ENCODE measurements at places on chromosomes 1 and 21.
A peak's percentile ranks its signal among the peaks of the same experiment; 100 is the strongest.

GRCh38 chr1:24150234-24151174 is 7.6 kb upstream of the IL22RA1 start:
- DNase-seq: peak; percentile 91

DNA sequence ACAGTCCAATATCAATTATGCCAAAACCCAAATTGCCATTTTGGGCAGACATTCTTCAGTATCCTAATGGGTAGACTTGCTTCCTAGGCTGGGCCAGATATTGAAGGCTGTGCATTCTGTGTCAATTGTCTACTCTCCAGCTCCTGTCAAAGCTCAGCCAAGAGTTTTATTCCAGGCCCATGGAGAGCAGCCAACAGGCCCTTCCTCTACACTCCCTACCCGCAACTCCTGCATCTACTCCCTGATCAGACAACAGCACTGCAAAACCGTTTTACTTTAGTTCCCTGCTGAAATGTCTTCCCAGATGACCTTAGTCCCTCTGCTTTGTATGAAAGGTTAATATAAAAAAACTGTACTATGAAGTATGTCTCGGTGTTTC is 6.6 kb upstream of the ADORA3 start:
- DNase-seq: peak; percentile 50

DNA sequence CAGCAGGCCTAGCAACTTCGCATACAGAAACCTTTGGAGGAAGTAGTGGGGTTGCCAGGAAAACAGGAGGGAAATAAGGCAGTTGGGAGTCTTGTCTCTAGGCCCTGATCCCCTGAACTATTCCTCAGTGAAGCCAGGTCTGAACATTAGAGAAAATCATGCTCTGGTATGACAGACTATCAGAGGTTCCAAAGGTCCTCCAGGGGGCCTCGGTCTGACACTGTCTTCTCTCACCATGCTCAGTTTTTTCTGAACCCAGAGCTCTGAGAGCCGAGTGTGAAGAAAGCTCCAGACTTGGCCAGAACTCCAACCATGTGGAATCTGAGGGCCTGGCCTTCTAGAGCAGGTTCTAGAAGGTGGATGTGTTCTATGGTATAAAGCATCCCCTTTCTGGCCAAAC is 4.0 kb downstream of the TOMM40L start:
- no peak for DNase-seq

GRCh38 chr1:227732586-227733308 is 2.4 kb downstream of the JMJD4 start:
- DNase-seq: no peak

GRCh38 chr21:24899138-24899537 is 708.1 kb downstream of the MRPL39 start:
- DNase-seq: no peak

DNA sequence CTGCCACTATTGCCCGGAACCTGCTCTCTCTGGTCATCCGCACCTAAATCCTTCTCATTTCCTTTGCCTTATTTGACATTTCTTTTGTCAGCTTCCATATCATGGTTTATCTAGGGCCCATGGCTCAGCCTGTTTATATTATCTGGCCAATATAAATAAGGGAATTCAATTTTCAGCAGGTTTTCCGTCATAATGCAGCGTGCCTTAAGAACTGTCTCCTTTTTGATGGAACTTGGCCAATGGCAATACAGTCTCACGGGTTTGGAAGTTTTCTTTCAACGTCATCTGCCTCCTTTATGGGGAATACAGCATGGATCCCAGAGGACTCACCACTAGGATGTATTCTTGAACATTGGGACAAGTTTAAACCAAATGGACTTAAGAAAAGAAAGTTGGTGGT is 77.8 kb upstream of the KIAA0040 start:
- DNase-seq: no peak

DNA sequence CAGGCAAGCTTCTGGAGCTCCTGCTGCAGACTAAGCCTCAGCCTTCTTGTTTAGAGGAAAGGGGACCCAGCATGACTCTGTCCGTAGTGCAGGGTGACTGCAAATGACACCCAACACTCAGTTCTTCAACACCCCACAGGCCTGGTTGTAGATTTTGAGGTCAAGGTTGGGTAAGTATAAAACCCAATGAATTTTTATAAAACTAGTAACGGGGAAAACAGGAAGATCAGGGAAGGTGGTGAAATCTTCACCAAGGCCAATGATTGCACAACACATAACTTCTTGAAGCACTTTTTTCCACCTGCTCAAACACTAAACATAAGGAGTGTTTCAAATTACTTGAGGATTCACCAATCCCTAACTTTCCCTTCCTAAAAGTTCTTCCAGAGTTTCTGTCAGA is 89.4 kb upstream of the JAK1 start:
- no peak for DNase-seq

DNA sequence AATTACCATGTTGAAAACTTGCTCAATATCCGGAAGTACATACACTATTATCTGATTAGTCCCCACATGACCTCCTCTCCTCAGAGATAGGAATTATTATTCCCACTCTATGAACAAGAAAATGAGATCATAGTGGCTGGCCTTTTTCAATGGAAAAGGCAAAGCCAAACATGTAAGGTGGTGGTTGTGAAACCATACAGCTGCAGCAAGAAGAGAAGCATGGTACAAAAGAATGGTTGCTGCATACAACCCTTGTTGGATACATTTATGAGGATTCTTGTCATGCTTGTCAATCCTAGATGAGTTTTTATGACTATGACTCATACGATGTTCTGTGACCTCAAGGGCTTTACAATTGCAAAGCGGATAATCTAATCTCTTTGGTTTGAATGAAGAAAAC is 514.7 kb downstream of the PLPP3 start:
- no peak for DNase-seq

- peak; percentile 69 for DNase-seq
These were observed 270.5 kb downstream of the RRAGC start for GRCh38 chr1:38589036-38589435.

DNA sequence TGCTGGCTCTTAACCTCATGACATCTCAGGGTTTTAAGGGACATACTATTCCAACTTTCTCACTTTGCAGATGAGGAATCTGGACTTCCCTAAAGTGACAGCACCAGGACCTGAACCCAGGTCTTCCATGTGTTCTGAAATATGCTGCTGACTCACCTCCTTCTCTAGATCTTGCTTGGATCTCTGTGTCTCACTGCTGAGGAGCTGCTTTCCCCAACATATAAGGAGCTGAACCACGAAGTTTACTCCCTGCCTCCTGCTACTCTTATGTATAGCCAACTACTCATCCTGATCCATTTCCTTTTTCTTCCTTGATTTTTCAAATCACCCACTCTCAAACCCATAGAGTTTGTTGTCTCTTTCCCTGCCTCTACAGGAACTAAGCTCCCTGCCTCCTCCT is 38.2 kb downstream of the ALG14 start:
- DNase-seq: no peak

GRCh38 chr1:64941461-64942117 is 24.8 kb downstream of the JAK1 start:
- no peak for DNase-seq

- DNase-seq: no peak
These were observed 52.2 kb downstream of the XCL2 start for GRCh38 chr1:168491527-168492164.

GRCh38 chr1:109821221-109821669 is 57.5 kb upstream of the EPS8L3 start:
- peak; percentile 91 for DNase-seq

GRCh38 chr1:183914891-183915290 is 110.0 kb downstream of the RGL1 start:
- no peak for DNase-seq

GRCh38 chr1:4019606-4020331 is 119.7 kb upstream of the C1orf174 start:
- DNase-seq: no peak

DNA sequence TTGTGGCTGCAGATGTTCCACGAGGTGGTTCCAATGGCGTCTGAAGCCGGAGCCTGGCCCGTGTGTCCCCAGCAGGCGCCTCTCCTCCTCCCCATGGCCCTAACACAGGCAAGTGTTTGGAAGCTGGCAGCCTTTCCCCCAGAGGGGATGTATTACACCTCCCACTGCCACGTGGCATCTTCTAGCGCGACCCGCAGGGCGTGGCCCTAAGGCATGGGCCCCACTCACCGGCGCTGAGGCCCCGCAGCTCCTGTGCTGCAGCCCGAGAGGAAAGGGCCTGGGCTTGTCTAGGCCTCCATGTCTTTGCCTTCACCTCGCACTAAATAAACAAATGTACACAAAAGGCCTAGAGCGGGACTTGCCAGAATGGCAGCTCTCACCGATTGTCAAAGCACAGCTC is 37.9 kb downstream of the SLC66A1 start:
- DNase-seq: no peak

- DNase-seq: peak; percentile 80
These were observed 6.6 kb downstream of the HEYL start for GRCh38 chr1:39632682-39633417.

- peak; percentile 67 for DNase-seq
These were observed 176.4 kb downstream of the ZNF281 start for GRCh38 chr1:200233393-200233792.

GRCh38 chr1:228794810-228795209 is 59.5 kb downstream of the RHOU start:
- DNase-seq: no peak

DNA sequence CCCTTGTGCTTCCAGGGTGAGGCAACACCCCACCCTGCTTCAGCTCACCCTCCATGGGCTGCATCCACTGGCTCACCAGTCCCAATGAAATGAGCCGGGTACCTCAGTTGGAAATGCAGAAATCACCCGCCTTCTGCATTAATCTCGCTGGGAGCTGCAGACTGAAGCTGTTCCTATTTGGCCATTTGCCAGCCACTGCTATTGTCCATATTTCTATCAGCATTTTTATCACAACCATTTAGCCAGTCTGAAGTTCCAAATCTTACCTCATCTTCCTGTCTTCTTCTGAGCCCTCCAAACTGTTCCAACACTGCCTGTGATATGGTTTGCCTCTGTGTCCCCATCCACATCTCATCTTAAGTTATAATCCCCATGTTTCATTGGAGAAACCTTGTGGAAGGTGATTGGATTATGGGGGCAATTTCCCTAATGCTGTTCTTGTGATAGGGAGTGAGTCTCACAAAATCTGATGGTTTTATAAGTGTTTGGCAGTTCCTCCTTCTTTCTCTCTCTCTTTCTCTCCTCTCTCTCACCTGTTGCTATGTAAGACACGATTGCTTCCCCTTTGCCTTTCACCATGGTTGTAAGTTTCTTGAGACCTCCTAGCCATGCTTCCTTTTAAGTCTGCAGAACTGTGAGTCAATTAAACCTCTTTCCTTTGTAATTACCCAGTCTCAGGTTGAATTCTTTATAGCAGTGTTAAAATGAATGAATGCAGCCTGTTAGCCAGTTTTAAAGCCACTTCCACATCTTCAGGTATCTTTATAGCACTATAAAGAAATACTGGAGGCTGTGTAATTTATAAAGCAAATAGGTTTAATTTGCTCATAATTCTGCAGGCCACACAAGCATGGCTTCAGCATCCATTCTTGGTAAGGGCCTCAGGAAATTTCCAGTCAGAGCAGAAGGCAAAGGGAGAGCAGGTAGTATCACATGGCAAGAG is 203.5 kb downstream of the FCRL5 start:
- no peak for DNase-seq

- no peak for DNase-seq
These were observed 44.5 kb upstream of the ENAH start for GRCh38 chr1:225697428-225697827.

DNA sequence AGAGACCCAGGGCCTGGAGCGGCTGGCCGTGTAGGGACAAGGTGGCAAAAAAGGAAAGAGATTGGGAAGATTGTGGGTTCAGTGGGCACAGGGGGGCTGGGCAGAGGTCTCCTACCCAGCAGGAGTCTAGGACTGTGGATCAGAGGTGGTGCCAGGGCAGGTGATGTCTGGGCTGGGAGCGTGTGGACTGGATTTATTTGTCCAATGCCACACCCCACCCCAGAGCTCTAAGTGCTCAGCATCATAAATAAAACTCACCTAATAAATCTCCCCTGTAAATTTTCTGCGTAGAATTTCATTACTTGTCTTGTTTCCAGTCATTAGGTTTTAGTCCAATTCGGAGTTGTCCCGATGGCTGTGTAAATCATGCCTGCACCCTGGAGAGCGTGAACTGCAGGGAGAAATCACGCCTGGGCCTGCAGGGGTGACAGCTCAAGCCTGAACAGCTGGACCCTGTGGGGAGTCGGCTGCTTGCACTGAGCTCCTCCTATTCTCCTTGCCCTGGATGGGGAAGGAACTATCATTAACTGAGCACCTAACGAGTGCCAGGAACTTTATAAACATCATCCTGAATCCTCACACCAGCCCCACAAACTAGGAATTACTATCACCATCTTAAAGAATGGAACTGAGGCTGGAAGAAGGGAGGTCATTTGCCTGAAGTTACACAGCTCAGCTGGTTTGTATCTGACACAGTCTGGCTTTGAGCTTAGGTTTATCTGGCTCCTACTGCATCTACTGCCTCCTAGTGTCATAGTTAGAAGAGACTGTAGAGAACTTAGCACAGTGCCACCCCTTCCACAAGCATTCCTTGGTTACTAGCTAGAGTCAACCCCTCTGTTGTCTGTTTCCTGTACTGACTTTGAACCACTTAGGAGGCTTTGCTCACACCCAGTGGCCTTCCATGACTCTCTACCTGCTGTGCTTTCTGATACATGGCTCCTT is 25.0 kb upstream of the POU3F1 start:
- DNase-seq: peak; percentile 26

GRCh38 chr1:202210385-202210784 is 16.8 kb downstream of the LGR6 start:
- peak; percentile 90 for DNase-seq

- DNase-seq: no peak
These were observed 872 bp upstream of the PINK1 start for GRCh38 chr1:20632386-20632785.

DNA sequence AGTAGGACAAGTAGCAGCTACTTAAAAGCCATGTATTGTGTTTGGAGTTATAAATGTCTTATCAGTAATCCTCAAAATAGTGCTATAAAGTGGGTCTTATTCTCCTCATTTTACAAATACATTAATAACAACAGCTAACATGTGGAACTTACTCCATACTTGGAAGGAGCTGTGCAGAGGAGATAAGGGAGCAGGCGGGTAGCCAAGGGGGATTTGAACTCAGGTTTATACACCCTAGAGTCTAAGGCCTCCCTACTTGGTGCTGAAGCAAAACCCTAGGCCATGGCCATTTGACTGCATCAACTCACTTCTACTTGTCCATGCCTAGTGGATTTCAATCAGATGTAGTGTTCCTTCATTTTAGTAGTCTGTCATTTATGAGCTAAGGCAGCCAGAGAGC is 72.1 kb downstream of the LMO4 start:
- DNase-seq: no peak

DNA sequence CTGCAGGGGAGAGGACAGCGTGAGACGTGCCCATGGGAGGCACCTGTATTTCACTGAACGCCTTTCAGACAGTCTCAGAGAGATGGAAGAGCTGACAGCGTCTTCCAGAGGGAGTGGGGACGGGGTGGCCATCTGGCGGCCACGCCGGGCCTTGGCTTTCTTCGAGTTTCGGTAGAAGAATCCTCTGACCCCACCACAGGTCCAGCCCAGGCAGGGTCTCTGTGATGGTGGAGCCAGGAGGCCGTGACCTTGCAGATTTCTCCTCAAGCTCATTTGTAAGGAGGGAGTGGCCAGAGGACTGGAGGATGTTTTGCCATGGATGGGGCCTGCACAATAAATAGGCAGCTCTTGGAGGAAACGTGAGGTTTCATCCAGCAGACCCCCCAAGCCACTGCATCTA is 47.6 kb upstream of the ADARB1 start:
- DNase-seq: no peak

GRCh38 chr1:208929575-208929974 is 653.9 kb upstream of the CAMK1G start:
- DNase-seq: peak; percentile 23

GRCh38 chr1:165876121-165876520 is 48.7 kb downstream of the UCK2 start:
- no peak for DNase-seq

Measured in astrocyte of the hippocampus (primary cell).